ENCODE measurements at places on chromosomes 7 and 10.

DNA sequence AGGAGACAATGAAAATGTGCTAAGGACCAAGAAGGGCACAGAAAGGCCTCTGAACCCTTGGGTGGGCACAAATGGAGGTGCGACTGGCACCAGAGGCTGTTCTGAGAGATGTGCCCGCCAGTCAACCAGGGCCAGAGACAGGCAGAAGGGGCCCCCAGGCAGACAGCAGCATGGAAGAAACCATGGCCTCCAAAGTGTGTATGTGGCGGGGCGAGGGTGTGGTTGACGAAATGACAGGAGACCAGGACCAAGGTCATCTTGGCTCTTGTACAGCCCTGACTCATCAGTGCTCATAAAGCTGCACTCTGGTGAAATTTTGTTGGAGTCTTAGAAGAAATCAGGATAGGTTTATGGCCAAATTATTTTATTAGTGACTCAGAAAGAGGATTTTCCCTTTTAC is 4.0 kb upstream of the MRPS24 start:
- H3K27me3 ChIP-seq = no peaks in the 10 kb centered on the region
- peaks cover 44% of the 10 kb centered on the region for H3K36me3 ChIP-seq
- no peak overlapping the region for H3K4me3 ChIP-seq
- H3K4me1 ChIP-seq = peaks cover 20% of the 10 kb centered on the region
- DNase-seq = no peak

DNA sequence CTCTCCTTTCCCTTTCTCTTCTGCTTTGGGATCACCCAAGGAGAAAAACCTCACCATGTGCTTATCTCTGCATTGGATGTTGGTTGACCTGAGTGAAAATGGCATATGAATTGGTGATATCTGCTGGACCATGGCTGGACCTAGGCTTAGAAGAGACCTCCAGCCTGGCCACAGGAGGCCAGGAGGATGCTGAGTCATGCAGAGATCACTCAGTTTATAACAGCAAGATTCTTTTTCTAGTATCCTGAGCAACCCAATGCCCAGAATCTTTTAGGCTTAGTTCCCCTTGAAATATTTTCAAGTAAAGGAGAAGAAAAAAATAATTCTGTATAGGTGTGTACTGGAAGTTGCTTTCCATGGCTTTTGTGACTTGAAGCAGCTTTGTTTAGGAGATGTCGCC is 236.3 kb downstream of the KLF6 start:
- H3K4me1 ChIP-seq = peaks cover 7% of the 10 kb centered on the region
- H3K27me3 ChIP-seq = peaks cover 4% of the 10 kb centered on the region
- H3K27ac ChIP-seq = no peak overlapping the region
- no peak overlapping the region for H3K4me3 ChIP-seq
- DNase-seq = no peak

DNA sequence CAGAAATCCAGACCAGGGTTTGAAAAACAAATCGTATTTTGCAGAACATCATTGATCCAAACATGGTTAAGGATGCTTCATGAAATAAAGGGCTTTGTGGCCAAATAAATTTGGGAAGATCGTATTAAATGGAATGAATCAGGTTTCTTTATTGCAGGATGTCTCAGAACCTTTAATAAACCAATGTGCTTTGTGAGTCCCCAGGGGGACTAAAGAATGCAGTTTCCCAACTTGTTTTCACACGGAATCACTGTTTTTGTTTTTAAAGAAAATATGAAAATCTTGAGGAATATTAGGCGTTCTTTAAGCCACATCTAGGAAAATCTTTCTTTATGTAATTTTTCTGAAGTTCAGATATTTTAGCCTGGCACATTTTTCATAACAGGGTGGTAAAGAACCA is 16.8 kb upstream of the CCDC172 start:
- H3K4me3 ChIP-seq = no peak overlapping the region
- no peaks in the 10 kb centered on the region for H3K36me3 ChIP-seq

DNA sequence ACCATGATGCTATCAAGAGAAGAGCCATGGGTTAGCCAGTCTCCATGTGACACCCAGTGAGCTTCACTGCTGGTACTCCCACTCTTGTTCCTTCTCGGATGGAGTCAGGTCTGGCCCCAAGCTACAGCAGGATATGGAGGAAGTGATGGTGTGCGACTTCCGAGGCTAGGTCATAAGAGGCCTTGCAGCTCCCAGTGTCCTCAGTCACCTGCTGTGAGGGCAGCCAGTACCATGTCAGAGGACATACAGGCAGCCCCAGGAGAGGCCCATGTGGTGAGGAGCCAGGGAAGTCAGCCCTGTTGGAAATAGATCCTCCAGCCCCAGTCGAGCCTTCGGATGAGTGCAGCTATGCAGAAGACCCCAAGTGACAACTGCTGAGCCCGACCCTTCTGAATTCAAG is 237.0 kb downstream of the EBF3 start:
- DNase-seq = no peak
- H3K27ac ChIP-seq = no peak overlapping the region
- H3K4me1 ChIP-seq = no peaks in the 10 kb centered on the region
- no peak overlapping the region for H3K4me3 ChIP-seq
- H3K27me3 ChIP-seq = no peaks in the 10 kb centered on the region

GRCh38 chr10:47359101-47359500 is 10.9 kb downstream of the RBP3 start:
- H3K27me3 ChIP-seq = no peaks in the 10 kb centered on the region
- H3K36me3 ChIP-seq = no peaks in the 10 kb centered on the region
- H3K4me3 ChIP-seq = no peak overlapping the region
- DNase-seq = no peak
- H3K4me1 ChIP-seq = no peaks in the 10 kb centered on the region
- H3K27ac ChIP-seq = no peak overlapping the region

- no peak within 1 kb of the TSS for H3K4me3 ChIP-seq
- no peak for DNase-seq
- no peaks in the 10 kb centered on the region for H3K4me1 ChIP-seq
- no peak within 1 kb of the TSS for H3K27ac ChIP-seq
Measured at GRCh38 chr10:13234172-13234571, at the start of gene UCMA. Gene UCMA (minus strand): TSS chr10:13234374. CDS start chr10:13234258, 116 bp downstream.

DNA sequence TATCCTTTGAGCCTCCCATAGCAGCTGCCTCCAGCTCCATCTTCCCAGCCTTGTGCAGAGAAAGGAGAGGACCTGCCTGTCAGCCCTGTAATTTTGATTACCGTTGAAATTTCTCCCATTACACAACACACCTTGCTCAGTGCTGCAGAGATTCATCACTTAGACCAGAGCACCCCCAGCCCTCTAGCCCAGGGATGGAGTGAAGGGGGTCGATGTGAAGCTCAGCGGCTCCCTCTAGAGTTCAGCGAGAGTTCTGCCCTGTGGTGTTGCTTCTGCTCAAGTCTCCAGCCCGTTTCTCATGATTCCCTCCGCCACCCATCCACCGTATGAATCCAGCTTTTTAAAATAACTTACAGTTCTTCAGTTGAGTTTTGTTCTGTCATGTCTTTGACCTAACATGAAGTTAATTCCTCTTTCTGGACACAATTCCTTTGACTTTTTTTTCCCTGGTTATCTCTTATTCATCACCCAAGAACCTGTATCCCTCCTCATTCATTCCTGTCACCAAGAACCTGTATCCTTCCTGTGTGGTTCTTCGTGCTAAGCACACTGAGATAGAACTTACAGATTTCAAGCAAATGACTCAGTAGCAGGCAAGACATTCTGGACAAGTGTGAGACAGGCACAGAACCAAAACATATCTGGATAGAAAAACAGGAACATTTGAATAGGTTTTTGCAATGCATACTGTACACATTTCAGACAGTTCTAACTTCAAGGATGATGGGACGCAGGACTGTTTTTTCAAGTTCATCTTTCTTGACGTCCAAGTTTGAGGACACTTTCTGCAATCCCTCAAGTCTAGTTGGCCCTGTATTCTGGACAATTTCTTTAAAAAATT is 35.0 kb upstream of the ZNF32 start:
- H3K4me1 ChIP-seq = no peaks in the 10 kb centered on the region
- peaks cover 62% of the 10 kb centered on the region for H3K27me3 ChIP-seq
- H3K36me3 ChIP-seq = no peaks in the 10 kb centered on the region
- no peak overlapping the region for H3K4me3 ChIP-seq
- no peak overlapping the region for H3K27ac ChIP-seq

- H3K27me3 ChIP-seq = peaks cover 27% of the 10 kb centered on the region
- DNase-seq = no peak
- no peaks in the 10 kb centered on the region for H3K36me3 ChIP-seq
- H3K4me1 ChIP-seq = peaks cover 21% of the 10 kb centered on the region
- H3K4me3 ChIP-seq = no peak overlapping the region
Measured at GRCh38 chr10:93081318-93081717, 7.6 kb downstream of the CYP26A1 start.

DNA sequence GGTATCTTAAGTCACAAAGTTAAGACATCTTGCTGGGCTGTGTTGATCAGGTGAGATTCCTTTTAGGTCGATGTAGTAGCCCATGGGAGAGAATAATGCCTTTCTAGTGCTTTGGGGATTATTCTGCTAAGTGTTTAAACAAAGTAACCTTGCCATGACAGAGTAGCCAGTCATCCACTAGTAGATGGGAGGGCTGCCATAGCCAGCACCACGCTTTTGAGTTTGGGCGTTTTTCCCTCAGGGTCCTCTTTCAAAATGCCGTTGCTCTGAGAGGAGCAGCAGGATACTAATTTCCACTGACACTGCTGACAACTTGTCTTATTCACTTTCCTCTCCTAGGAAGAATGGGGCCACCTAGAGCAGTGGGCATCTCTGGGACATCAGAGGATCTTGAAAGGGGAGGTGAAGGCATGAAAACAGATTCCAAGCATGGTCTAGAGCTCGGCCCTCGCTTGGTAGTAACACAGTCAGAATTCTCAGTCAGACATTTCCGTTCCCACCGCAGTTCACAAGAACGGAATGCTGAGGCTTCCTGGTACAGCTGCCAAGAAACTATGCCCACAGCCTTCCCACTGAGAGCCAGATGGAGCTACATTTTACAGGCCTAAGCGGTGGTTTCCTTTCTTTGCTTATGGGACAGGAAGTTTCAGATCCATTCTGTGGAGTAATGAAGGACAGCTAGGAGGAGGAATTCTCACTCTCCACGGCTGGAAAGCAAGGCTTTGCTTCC is 15.3 kb upstream of the RSU1 start:
- peaks cover 8% of the 10 kb centered on the region for H3K4me1 ChIP-seq
- DNase-seq = no peak
- H3K27ac ChIP-seq = no peak overlapping the region

- H3K27ac ChIP-seq = no peak within 1 kb of the TSS
- peak within 1 kb of the TSS; percentile 15 for H3K4me3 ChIP-seq
- peaks cover 4% of the 10 kb centered on the region for H3K4me1 ChIP-seq
- peaks cover 2% of the 10 kb centered on the region for H3K36me3 ChIP-seq
- DNase-seq = no peak
Measured at GRCh38 chr7:150800581-150801241, at the start of gene TMEM176A. Gene TMEM176A (plus strand): TSS chr7:150800769. CDS start chr7:150801551, 782 bp downstream.

GRCh38 chr10:84029840-84030239 is 109.5 kb upstream of the GHITM start:
- H3K27ac ChIP-seq = no peak overlapping the region
- no peak for DNase-seq
- H3K4me1 ChIP-seq = no peaks in the 10 kb centered on the region
- no peaks in the 10 kb centered on the region for H3K36me3 ChIP-seq

DNA sequence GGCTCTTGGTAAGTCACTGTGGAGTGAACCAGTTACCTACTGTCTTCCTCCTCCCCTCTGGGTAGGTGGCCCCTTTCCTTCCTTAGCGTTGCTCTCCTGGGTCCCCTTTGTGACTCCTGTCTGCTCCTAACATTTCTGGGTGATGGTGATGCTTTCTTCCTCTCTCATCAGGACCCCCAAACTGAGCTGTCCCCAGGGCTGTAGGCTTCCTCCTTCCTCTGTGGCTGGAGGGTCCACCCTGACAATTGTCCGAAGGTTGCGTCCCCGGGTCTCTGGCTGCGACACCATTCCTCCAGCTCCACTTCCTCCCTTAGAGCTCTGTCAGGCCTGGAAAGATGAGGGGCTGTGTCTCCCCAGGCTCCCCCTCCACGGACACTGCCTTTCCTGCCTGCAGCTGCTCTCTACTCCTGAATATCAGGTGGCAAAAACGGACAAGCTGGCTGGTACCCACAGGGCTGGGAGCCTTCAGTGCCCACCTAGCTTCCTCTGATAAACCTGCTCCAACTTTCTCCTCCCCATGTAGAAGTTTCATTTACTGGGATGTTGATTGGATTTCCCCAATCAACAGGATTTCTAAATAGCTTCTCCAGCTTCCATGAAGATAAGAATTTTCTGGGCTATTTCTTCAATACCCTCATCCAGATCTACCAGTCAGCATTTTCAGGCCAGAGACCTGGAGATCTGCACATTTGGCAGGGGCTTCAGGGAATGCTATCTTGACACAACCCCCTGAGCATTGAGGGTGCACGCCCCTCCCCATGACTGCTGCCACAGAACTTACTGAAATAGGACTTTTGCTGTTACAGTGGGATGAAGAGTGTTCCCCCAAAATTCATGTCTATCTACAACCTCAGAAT is 506.5 kb downstream of the TCERG1L start:
- no peak overlapping the region for H3K4me3 ChIP-seq
- H3K27me3 ChIP-seq = no peaks in the 10 kb centered on the region

- H3K4me1 ChIP-seq = peaks cover 57% of the 10 kb centered on the region
- H3K4me3 ChIP-seq = no peak overlapping the region
- H3K27me3 ChIP-seq = no peaks in the 10 kb centered on the region
- DNase-seq = no peak
- H3K27ac ChIP-seq = peak overlapping the region; percentile 37
Measured at GRCh38 chr7:77887567-77887966, 89.0 kb downstream of the PHTF2 start.

- peak overlapping the region; percentile 96 for H3K27ac ChIP-seq
- peaks cover 72% of the 10 kb centered on the region for H3K4me1 ChIP-seq
- H3K4me3 ChIP-seq = peak overlapping the region; percentile 31
- H3K36me3 ChIP-seq = peaks cover 67% of the 10 kb centered on the region
- H3K27me3 ChIP-seq = no peaks in the 10 kb centered on the region
- no peak for DNase-seq
Measured at GRCh38 chr7:50317221-50317678, 12.7 kb downstream of the IKZF1 start.

DNA sequence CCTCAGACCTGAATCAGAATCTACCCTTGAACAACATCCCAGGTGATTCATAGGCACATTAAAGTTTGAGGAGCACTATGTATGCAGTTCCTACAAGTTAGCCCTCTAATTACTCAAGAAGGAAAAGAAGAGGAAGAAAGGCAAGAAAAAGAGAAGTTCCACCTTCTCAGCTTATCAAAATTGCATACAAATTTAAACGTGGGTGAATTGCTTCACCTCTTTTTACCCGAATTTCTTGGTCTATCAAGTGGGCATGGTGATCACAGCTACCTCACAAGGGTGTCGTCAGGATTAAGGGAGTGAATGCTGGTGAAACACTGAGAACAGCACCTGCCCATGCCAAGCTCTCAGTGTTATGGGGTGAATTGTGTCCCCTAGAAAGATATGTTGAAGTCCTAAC is 43.8 kb upstream of the PAPSS2 start:
- DNase-seq = no peak
- H3K4me3 ChIP-seq = no peak overlapping the region
- H3K4me1 ChIP-seq = no peaks in the 10 kb centered on the region
- peaks cover 3% of the 10 kb centered on the region for H3K36me3 ChIP-seq

GRCh38 chr7:91135703-91136430 is 128.4 kb upstream of the FZD1 start:
- DNase-seq = no peak
- peaks cover 15% of the 10 kb centered on the region for H3K36me3 ChIP-seq
- H3K4me3 ChIP-seq = no peak overlapping the region
- H3K4me1 ChIP-seq = peaks cover 40% of the 10 kb centered on the region

Data from stimulated activated naive B cell treated with anti-CD40 and anti-IgM and Interleukin-4, amounts not matched to agents 10 μg/mL and 1 μg/mL and 100 μg/mL, for 72 hours (primary cell).